ENCODE measurements at places on chromosomes 3 and 15.
A peak's percentile ranks its signal among the peaks of the same experiment; 100 is the strongest.

DNA sequence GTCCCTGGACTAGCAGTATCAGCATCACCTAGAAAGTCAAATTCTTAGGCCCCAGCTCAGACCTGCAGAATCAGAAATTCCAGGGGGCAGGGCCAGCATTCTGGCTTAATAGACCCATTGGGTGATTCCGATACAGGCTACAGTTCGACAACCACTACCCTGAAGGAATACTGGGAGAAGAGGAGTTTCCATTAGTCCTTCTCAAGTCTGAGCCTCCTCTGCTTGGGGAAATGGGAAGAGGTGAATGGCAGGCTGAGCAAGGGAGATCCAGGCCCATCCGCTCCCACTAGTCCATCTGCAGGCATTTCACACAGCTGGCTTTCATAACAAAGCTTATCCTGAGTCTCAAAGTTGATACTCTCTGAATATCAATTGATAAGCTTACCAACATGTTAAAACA, 69.1 kb downstream of the MECOM start:
- DNase-seq, result no peak

GRCh38 chr3:130242850-130243569, 102.5 kb upstream of the COL6A5 start:
- DNase-seq, result no peak

- peak; percentile 68 for DNase-seq
Measured at GRCh38 chr3:150235799-150236198, 172.3 kb upstream of the TSC22D2 start.

GRCh38 chr15:80893777-80894176, 95.8 kb downstream of the MESD start:
- DNase-seq, result no peak

GRCh38 chr15:69880571-69881301, 217.0 kb downstream of the TLE3 start:
- DNase-seq, result no peak

DNA sequence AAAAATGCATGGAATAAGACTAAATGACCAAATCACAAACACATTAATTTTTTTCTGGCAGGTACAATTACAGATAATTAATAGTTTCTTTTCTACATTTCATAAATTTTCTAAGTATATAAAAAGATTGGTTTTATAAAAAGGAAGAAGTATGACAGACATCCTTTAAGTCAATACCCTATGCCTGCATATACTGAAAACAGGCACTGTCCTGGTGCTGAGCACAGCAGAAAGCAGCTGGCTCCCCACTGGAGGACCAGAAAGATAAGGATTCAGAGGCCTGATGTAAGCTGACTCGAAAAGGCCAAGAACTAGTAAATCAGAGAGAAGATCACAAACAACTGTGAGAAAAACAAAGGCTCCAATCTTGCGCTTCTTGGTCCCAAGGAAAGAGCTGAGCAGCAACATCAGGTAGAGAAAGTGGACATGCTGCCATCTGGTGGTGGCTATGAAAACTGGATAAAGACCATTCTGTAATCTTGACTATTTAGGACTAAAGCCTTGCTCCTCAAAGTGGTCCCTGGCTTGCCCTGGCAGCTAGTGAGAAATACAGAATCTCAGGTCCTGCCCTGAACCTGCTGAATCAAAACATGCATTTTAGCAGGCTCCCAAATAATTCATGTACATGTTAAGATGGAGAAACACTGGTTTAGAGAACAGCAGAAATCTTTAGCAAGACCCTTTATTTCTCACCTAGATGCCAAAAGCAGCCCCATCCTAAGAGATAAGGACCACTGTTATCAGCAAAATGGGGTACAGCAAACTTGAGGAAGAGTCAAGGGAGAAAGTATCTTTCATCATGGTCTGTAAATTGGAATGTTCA, 76.0 kb downstream of the TRANK1 start:
- DNase-seq, result peak; percentile 5

DNA sequence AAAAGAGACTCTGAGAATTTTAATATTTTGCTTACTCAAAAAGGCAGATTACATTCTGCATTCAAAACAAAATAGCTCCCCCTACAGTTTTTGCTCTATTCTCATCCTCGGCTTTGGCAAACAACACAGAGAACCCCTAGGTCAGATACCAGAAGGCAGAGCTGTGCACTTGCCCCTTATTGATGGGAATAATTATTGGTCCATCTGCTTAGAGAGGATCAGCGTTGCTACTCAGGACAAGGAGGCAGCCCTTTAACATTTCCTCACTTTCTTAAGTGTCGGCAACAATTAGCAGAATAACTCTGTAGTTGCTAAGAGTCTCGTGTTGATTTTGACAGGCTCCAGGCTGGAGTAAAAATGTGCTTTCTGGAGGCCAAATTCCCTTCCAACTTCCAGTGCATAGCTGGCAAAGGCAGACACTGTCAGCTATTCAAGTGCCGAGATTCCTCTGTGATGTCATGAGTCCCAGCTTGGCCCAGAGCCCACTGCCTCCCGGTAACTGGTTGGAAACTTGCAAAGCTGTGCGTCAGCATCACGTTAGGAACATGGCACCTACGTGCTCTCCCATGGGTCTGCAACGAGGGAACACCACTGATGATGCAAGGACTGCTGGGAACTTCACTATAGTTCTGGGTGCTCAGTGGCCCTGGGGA, 482.7 kb upstream of the ADAMTS9 start:
- peak; percentile 53 for DNase-seq

- no peak for DNase-seq
Measured at GRCh38 chr3:61015408-61015807, 235.8 kb downstream of the FHIT start.

DNA sequence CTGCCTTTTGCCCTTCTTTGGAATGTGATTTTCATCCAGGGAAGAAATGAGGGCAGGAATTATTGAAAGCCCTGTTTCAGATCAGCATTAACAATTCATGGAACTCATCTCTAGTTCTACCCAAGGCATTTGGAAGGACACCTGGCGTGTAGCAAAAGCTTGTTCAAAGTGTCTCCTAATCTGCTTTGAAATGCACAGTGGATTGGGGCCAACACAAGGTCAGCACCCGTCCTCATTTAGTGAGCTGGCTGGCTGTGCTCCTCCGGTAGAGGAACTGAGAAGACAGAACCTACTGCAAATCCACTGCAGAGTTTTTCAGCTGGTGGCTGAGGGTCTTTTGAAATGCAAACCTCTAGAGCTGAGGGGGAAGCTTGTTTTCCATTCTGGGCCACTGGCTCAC, 141.6 kb upstream of the STT3B start:
- no peak for DNase-seq

DNA sequence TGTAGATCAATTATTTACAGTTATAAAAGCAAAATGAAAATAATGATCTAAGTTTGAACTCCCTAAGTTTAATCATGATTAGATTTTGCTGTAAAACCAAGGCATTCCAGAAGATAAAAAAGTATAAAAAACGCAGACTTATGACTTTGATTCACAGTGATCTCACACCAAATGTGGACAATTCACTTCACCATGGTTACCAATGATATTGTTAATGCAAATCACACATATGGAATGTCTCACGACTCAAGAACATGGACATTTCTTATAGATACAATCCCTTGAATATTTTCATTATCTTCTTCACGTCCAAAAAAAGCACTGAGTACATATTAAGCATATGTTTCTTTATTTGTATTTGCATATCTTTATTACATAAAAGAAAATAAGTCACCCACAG, 1054.2 kb downstream of the NAALADL2 start:
- no peak for DNase-seq

GRCh38 chr3:4836516-4836915, 142.7 kb upstream of the BHLHE40 start:
- no peak for DNase-seq

DNA sequence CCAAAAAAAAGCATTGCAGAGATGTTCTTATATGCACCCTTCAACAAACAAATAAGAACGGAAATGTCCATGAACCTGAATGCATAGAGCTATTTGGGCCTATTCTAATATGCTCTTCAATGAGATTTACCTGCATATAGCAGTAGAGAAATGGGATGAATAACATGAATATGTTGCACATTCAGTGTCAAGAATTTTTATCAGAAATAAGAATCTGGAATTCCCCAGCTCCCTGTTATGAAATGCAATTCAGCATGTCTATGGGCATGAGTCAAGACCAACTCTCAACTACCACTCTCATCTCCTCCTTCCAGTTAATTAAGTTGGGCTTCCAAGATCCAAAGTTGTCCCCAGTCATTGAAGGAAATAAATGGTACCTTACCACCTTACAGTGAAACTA, 133.7 kb upstream of the ALCAM start:
- DNase-seq, result no peak

GRCh38 chr3:16482770-16483531, 30.5 kb downstream of the RFTN1 start:
- no peak for DNase-seq

DNA sequence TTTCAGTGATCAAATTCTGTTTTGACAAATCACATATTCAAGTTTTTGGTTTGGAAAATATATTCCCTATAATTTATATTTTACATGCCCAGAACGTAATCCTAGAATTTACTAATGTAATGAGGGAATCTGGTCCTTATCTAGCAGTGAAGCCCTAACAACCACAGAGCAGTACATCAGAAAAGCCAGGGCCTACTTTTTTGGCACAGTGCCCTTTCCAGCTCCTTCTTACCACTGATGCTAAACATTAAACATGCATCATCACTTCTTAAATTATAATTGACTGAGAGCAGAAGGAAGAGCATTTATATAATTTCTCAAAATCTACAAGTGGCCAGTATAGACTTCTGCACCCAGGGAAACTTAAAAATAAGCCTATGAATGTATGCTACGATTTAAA, 66.7 kb downstream of the FBXL22 start:
- DNase-seq, result no peak

- DNase-seq, result no peak
Measured at GRCh38 chr3:163878396-163878795, 1199.9 kb downstream of the SI start.

DNA sequence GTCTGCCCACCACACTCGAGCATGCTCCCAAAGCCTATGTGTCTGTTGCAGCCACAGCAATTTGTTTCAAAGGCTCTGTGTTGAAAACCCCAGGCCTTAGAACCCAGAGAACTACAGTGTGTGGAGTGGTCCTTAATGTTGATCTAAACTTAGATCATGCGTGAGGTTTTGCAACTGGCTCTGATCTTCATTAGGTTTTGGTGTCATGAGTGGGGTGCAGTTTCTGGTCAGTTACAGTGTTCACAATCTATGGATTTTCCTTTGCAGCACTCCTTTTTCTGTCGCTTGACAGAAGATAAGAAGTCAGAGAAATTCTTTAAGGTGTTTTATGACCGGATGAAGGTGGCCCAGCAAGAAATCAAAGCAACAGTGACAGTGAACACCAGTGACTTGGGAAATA, 213.0 kb upstream of the BHLHE40 start:
- no peak for DNase-seq

GRCh38 chr3:190122198-190122771, 1.6 kb upstream of the P3H2 start:
- DNase-seq, result no peak

- no peak for DNase-seq
Measured at GRCh38 chr3:172061724-172062184, 22.4 kb downstream of the FNDC3B start.

GRCh38 chr3:33918126-33918756, 119.8 kb downstream of the PDCD6IP start:
- no peak for DNase-seq

GRCh38 chr3:3631114-3631513, 168.1 kb upstream of the LRRN1 start:
- DNase-seq, result no peak

DNA sequence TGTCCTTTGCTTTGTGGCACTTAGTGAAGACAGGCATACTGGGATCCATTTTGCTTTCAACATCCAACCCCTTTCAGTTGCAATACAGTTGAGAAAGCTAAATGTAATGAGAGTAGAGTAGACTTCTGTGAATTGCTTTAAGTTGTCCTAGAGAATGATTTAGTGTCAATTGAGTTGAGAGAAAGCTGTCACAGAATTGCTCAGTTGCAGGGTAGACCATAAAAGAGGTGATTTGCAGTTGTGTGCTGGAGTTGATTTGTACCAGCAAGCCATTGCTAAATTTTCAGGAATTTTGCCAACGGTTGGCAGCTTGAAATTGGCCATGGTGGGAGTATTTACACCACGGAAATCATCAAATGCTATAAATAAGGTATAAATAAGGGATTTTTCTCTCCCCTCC, 2.2 kb downstream of the ABHD5 start:
- no peak for DNase-seq

DNA sequence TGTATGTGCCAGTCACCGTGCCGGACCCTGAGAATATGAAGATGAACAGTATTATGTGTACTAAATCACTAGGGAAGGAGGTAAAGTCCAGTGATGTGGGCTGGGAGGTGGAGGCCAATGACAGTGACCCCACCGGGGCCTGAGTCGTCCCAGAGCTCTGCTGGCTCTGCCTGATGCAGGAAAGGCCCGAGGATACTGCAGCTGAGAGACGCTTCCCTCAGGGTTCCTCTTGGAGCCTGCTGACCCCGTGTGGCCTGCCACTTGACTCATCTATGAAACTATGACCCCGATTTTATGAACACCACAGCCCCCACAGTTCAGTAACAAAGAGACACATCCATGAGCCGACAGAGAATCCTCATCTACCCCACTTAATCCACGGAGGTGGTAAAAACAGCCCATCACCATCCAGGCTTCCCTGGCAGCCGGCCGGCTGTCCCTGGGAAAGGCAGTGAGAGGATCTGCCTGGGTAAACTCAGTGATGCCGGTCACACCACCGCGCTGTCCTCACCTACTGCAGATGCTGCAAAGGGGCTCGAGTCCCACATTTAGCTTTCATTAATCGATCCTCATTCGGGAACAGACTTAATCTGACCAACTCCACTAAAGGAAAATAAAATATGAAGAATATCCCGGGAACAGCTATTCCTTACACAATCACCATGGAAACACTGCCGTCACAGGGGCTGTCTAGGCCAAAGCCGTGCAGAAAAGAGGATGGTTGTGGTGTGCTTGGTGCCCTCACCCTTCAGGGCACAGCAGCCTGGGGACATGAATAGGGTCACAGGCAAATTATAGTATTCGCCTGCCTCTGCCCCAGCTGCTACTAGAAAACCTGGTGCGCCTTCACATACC, 82.9 kb downstream of the ARRDC4 start:
- no peak for DNase-seq

GRCh38 chr15:41594801-41595746, 36.1 kb downstream of the TYRO3 start:
- DNase-seq, result no peak

DNA sequence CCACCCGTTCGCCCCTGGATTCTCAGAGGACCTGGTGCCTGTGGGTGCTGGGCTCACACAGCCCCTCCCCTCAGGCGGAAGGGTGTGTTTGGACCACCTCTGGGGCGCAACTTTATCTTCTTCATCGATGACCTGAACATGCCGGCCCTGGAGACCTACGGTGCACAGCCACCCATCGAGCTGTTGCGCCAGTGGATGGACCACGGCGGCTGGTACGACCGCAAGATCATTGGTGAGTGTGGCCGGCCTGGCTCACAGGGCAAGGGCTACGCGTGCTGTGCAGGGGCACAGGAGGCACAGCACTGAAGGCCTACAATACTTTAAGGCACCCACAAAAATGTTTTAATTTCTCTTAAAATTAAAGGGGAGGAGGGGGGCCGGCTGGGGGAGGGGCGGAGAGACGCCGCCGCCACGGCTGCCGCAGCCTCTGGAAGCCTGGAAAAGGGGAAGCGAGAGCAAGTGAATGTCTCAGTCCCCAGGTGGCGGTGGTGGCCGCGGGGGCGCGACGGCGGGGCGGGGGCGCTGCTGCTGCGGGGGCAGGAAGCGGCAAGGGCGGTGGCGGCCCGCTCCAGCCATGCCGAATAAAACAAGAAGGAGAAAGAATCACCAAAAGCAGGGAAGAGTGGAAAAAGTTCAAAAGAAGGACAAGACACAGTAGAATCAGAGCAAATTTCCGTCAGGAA, 56.8 kb downstream of the DNAH1 start:
- no peak for DNase-seq

Measured in AG09309 (cell line).